Naive thymus-derived CD8-positive, alpha-beta T cell (primary cell): ENCODE measurements at places on chromosomes 1 and 21.

GRCh38 chr1:213512316-213512715 lies 461.3 kb downstream of the RPS6KC1 start:
- DNase-seq, result no peak

DNA sequence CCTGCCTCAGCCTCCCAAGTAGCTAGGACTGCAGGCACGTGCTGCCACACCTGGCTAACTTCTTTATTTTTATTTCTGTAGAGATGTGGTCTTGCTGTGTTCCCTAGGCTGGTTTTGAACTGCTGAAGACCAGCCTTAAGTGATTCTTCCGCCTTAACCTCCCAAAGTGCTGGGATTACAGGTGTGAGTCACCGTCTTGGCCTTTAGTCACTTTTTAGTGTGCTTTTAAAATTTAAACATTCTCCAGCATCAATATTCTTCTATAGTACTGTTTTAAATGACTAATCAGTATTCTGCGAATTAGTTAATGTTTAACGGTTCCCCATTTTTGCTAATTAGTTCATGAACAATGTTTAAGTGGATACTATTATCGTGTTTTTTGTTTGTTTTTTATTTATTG lies 60.6 kb downstream of the DYRK1A start:
- no peak for DNase-seq

DNA sequence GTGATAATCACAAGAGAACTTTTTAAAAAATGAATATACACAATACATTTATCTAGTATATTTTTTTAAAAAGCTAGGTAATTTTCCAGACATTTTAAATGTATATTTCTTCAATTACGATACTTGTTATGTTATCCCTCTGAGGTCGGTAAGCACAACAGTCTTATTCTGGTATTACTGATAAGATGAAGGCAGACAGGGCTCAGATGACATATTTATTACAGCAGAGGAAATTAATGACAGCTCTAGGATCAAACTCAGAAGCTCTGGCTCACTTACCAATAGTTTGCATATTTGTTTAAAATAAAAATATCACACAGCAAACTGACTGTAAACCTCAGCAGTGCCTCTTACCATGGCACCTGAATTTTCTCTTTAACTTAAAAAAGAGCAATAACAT lies 1347.0 kb upstream of the ADGRL2 start:
- no peak for DNase-seq

DNA sequence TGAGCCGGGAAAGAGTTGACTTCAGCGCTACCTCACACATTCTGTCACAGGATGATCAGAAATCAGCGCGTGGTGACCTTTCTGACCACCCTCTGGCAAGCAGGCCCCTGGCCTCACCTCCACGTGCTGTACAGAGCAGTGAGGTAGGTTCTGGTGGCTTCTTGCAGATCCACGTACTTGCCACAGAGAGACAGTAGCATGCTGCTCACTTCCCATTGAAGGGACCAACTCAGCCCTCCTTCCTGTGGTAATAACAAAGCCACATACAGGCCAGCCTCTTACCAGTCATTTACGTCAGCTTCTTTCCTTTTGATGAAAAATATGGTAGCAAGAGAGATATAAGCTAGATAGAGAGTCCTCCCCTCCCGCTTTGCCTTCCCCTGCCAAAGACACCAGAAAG lies 200.7 kb downstream of the CHRM3 start:
- peak; percentile 7 for DNase-seq

- no peak for DNase-seq
These were observed 18.1 kb downstream of the CAMTA1 start for GRCh38 chr1:6803357-6803756.
